Breast epithelium (tissue), 4 donors: ENCODE measurements at places on chromosomes 5 and 9.
A peak's percentile ranks its signal among the peaks of the same experiment; 100 is the strongest.

DNA sequence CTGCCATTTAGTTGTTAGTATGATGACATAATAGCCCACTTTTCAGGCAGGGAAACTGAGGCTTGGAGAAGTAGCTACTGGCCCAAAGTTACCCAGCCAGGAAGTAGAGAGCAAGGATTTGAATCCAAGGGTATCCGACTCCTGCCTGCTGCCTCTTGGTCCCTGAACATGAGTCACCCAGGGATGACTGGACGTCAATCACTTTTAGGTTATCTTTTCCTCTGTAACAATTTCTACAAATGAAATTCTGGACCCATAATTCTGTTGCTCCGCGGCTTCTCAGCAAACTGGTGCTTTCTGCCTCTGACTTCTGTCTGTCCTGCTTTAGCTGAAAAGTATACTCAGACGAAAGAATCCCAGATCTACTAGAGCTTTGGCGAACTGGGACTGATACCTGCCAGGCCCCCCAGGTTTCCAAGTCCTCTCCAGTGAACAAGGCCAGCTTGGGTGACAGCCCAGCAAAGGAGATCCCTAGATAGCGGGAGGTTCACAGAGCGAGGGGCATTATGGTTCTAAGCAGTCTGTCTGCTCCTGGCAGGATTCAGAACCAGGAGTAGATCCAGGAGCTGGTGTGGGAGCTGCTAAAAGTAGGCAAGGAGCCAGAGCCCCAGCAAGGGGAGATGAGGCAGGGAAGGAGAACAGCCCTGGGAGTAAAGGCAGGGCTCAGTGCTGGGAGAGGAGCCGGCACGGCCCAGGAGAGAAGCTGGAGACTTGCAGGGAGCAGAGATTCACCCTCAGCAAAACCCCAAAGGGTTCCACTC is 20.6 kb downstream of the OLFML2A start:
- no peak for DNase-seq

GRCh38 chr9:91415290-91415689 is 8.3 kb downstream of the NFIL3 start:
- DNase-seq = no peak

- no peak for DNase-seq
Measured at GRCh38 chr5:111697215-111697614, 59.8 kb downstream of the NREP start.

DNA sequence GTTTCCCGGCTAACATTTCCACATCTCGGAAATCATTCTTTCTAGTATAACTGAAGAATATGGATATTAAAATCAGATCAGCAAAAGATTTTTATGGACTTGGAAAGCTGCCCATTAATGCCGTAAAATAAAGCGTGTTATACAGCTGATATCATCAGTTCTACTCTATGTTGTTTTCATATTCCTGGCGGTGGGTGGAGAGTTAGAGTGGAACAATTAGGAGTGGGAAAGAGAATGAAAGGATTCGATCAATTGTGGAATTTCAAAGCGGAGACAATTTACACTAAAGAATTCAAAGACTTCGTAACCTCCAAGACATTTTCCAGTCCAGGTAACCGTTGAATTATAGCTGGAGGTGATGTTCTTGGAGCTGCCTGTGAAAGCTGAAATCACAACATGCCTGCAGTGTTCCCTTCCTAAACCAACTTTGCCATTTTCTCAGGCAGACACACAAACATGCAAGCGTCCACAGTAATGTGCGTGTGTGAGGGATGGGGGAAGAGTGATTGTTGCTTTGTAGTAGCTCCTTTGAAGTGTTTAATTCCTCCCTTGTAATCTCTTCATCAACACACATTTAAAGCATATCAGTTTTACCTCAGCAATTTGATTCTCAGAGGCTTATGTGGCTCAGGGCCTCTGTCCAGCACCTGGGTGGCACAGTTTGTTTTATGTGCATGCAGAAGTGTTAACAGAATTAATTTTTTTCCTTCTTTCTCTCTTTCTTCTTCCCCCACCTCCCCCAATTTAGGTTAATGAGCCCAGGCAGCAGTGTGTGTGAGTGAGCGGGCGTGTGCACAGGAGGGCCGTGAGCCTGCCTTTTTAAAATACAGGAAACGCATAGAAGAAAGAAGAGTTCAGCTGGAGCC is 544.1 kb downstream of the RAB3C start:
- no peak for DNase-seq

DNA sequence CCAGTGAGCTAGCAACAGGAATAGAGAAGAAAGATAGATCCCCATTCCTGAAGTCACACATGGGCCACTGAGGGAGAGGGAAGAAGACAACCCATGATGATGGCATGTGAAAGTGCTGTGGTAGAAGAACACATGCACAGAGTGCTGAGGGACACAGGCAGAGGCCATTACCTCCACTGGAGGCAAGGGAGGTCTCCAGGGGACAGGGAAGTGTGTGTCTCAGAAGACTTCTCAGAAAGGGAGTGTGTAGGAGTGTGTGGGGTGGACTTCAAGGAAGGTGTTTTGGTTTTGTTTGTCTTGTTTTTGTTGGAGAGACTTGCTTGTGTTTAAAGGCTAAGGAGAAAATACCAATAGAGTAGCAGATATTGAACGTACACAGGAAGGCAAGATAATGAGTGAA is 77.0 kb upstream of the SMARCA2 start:
- DNase-seq = no peak

GRCh38 chr5:81245871-81246235 is 12.7 kb downstream of the CKMT2 start:
- no peak for DNase-seq

GRCh38 chr9:129319938-129320481 is 141.9 kb upstream of the IER5L start:
- DNase-seq = no peak

- no peak for DNase-seq
Measured at GRCh38 chr5:52789851-52790250, 2.1 kb downstream of the ITGA1 start.

DNA sequence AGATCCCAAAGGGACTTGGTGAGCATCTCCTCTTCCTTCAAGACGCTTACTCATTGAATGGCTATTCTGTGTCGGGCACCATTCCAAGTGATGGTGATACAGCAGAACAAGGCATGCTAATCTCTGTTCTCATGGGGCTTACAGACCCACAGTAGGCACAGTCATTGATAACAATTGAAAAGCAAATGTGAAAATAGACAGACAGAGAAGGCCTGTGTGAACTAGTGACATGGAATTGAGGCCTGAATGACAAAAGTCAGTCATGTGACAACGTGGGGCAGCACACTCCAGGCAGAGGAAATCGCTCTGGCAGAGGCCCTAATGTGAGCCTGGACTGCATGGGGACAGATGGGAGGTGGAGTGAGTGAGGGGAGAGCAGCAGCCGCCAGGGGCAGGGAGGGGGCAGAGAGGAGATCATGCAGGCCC is 70.7 kb upstream of the CPLX2 start:
- DNase-seq = no peak

GRCh38 chr5:35884191-35884769 is 27.6 kb downstream of the IL7R start:
- DNase-seq = no peak

GRCh38 chr5:53712327-53712726 is 151.9 kb downstream of the NDUFS4 start:
- DNase-seq = no peak

DNA sequence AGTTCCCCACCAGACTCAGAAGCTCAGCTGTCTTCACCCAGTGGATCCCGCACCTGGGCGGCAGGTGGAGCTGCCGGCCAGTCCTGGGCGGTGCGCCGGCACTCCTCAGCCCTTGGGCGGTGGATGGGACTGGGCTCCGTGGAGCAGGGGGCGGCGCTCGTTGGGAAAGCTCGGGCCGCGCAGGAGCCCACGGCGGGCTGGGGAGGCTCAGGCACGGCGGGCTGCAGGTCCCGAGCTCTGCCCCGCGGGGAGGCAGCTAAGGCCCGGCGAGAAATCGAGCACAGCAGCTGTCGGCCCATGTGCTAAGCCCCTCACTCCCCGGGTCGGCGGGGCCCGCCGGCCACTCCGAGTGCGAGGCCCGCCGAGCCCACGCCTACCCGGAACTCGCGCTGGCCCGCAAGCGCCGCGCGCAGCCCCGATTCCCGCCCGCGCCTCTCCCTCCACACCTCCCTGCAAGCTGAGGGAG is 560.0 kb downstream of the BRINP1 start:
- DNase-seq = no peak

DNA sequence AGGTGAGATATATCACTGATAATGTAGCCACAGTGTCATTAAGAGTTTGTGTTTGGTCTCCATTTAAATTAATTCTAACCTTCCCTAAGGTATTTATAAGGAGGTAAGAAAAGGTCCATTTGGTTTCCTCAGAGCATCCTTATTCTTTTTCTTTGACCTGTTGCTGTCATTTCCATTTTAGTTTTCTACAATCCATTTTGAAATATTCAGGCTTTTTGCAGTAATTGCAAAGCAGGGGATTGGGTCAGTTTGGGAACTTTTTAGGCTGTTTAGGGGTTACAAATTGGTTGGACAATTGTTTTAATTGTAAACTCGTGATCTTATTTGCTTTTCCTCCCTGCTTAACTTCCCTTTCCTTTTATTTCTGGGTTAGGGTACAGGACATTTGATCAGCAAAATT is 42.6 kb upstream of the PDZD2 start:
- DNase-seq = no peak

GRCh38 chr5:136819526-136820302 is 454.4 kb upstream of the TRPC7 start:
- no peak for DNase-seq

DNA sequence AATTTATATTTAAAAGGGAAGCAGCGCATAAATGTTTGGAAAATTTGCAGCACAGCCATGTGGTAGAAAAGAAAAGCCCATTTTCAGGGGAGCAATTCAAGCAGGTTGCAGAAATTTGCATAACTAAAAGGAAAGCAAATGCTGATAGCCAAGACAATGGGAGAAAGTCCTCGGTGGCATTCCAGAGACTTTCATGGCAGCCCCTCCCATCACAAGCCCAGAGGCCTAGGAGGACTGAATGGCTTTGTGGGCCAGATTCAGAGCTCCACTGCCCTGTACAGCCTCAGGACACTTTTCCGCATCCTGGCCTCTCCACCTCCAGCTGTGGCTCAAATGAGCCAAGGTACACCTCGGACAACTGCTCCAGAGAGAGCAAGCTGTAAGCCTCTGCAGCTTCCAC is 462.9 kb downstream of the CDK5RAP2 start:
- no peak for DNase-seq

- DNase-seq = no peak
Measured at GRCh38 chr5:126002222-126002897, 420.8 kb upstream of the GRAMD2B start.

DNA sequence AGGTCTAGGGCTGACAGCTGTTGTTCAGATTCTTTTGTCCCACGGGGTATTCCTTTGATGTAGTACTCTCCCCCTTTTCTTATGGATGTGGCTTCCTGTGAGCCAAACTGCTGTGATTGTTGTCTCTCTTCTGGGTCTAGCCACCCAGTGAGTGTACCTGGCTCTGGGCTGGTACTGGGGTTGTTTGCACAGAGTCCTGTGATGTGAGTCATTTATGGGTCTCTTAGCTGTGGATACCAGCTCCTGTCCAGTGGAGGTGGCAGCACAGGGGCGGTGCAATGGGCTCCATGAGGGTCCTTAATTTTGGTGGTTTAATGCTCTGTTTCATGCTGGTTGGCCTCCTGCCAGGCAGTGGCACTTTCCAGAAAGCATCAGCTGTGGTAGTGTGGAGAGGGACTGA is 161.3 kb downstream of the CAVIN4 start:
- DNase-seq = no peak

- no peak for DNase-seq
Measured at GRCh38 chr9:105191508-105192121, 52.8 kb upstream of the SLC44A1 start.

DNA sequence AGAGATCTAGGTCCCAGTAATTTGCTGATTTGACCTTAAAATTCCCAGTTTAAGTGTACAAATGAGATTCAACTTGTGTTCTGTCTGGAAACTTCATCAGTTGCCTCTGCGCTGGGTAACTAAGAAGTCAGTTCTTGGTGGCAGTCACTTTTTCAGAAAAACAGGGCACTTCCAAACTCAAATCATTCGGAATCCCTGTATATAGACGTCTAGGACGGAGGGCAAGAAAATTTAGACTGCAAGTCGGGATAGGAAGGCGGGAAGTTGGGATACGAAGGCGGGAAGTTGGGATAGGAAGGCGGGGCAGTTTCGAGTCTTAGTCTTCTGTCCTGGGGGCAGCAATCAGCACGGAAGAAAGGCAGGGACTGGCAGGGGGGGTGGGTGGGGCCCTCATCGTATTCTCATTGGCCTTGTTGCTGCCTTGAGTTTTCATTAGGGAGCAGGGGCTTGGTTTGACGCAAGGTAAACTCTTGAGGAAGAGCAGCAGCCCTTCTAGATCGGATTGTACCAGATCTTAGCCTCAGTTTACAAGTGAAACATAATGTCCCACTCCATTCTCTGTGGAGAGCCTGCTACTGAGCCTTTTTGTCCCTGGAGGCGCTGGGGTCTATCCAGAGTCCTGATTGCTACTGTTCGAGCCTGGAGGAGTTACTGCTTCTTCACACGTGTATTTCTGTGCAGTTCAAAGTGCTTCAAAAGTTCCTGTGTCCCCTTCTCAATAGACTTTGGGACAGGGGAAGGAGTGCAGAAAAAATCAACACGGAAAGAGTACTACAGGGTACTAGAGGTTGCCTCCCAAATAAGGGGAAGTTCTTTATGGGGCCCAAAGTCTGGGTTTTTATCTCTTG is 2.7 kb upstream of the PURA start:
- no peak for DNase-seq

DNA sequence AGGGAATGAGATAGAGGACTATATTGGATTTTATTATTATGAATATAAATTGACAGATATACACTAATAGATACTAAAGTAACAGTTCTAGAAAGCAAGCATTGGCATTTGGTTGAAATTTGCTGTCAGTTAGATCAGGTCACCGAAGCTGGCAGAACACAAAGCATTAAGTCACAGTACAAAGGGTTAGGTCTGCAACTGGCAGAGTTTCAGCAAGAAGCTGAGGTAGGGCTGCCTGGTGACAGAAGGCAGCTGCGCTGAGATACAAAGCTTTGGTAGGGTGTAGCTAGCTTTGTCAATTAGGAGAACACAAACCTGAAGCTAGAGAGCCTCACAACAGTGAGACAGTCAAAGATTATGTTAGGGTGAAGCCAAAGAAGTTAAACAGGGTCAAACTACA is 6.3 kb upstream of the CSNK1G3 start:
- no peak for DNase-seq

DNA sequence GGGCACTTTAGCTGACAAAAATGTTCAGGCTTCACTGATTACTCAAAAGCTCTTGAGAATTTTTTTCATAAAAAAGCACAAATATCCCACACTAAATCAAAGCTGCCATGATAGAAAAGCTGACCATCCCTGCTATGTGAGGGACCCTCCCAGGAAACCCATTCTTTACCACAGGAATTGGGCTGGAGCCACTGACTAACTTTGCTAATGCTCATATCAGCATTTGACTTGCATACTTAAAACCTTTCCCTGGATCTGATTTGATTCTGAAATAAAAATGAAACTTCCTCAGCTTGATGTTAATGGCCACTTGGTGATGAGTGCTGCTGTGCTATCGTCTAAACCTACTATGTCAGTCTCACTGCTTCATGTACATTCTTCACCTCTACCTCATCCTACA is 243.6 kb downstream of the PRELID2 start:
- no peak for DNase-seq

GRCh38 chr9:92716557-92716956 is 46.6 kb upstream of the IPPK start:
- peak; percentile 75 for DNase-seq

- DNase-seq = no peak
Measured at GRCh38 chr5:119515192-119515591, 62.9 kb downstream of the HSD17B4 start.

- DNase-seq = no peak
Measured at GRCh38 chr5:109630093-109630492, 59.6 kb upstream of the MAN2A1 start.

GRCh38 chr5:171067540-171068130 is 205.8 kb downstream of the RANBP17 start:
- DNase-seq = no peak

GRCh38 chr5:118888556-118888955 is 99.8 kb downstream of the DTWD2 start:
- DNase-seq = no peak
